ENCODE measurements at places on chromosomes 4 and X. TPM values are rescaled to one million over a fixed set of nuclear protein-coding genes. Genes with fewer than 3 reads are reported as not detected.

Gene IL13RA1
- total RNA-seq = 4.2 TPM

Gene KCND1
- 0.49 TPM for total RNA-seq

Gene MAP3K15
- total RNA-seq = 0.74 TPM

Gene ADH1A
- not detected for total RNA-seq

Gene ZNF41
- total RNA-seq = 11.3 TPM
